ENCODE measurements at places on chromosomes 6 and 20.

- no peak for DNase-seq
These were observed 30.2 kb upstream of the F13A1 start for GRCh38 chr6:6350696-6351095.

- no peak for DNase-seq
These were observed 39.4 kb downstream of the MAP7 start for GRCh38 chr6:136510782-136511181.

DNA sequence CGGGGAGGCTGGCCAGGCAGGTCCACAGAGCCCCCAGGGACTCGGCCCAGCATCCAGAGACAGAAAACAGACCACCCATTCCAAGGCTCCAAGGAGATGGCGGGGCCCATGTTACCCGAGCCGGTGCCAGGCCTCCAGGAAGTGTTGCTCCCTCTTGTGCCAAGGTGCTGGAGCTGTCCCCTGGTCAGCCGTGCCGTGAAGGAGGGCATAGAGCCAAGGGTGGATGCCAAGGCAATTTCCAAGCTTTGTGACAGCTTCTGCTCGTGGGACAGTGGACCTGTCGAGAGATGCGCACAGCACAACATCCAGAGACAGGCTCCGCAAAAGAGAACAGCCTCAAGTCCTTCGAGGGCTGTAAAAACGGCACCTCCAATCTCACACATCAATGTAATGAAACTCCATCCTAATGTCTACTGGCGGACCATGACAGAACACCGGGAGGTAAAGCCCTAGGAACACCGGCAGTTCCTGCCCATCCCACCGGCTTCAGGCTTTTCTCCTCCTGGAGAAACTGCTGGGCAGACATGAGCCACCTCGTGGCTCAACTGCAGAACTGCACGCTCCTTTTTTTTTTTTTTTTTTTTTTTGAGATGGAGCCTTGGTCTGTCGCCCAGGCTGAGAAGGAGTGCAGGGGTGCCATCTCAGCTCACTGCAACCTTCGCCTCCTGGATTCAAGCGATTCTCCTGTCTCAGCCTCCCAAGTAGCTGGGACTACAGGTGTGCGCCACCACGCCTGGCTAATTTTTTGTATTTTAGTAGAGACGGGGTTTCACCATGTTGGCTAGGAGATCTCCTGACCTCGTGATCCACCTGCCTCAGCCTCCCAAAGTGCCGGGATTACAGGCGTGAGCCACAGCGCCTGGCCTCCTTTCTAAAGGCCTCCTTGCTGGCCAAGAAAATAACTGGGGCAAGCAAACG, 30.9 kb upstream of the AVP start:
- DNase-seq, result peak; percentile 37

DNA sequence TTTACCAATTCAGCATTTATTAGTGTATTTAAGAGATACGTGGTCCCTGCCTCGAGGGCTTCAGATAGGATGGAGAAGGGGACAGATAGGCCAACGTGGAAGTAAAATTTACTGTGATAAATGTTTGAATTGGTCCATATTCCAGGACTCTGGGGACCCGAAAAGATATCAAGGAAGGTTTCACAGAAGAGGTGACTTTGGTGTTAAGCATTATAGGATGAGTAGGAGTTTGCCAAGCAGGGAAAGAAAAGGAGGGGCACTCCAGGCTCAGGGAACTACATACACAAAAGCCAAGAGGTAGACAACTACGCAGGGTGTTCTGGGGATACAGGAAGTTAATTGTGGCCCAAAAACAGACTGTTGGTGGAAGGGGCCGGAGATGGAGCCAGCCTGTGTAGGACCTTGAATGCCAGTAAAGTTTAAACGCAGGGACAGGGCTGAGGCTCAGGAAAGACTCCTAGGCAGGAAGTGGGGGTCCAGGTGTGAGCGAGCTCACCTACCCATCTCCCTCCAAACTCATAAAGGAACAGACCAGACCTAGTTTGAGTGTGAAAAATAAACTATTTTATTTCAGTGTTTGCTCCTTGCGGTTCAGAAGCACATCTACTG, 37.0 kb downstream of the TGM2 start:
- no peak for DNase-seq

GRCh38 chr6:135707426-135707825, 144.1 kb upstream of the PDE7B start:
- no peak for DNase-seq

GRCh38 chr6:49553384-49553783, 2.9 kb downstream of the C6orf141 start:
- no peak for DNase-seq

DNA sequence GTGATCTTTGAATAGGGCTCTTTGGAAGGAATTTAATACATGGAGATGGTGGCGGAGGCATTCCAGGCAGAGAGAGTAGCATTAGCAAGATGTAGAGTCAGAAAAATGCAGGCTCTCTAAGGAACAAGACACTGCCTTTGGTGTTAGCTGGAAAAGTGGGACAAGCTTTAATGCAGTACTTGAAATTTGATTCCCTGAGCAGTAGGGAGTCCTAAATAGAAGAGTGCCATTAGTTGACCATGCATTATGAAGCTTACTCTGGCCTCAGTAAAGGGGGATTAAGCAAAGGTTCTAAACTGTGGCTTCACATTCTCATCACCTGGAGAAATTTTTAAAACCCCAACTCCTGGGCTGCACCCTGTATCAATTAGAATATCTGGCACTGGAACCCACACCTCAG, 494.8 kb upstream of the SOX4 start:
- no peak for DNase-seq

GRCh38 chr6:131924881-131925474, 26.2 kb downstream of the CCN2 start:
- no peak for DNase-seq

- peak; percentile 59 for DNase-seq
These were observed 174.3 kb downstream of the CDKAL1 start for GRCh38 chr6:20708367-20709124.

DNA sequence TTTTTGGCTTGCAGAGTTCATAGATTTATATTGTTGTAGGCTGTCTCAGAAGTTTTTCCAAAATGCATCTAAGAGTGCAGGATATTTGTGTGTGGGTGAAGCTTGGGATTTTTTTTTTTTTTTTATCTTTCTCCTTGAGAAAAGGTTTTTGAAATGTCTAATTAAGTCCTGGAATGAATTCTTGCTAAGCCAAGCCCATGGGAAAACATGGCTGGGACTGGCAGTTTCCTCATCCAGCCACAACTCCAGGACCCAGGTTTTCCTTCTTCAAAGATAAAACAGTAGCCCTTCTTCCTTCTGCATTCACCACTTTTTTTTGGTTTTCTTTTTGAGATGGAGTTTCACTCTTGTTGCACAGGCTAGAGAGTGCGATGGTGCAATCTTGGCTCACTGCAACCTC, 242.5 kb upstream of the JAG1 start:
- DNase-seq, result no peak

DNA sequence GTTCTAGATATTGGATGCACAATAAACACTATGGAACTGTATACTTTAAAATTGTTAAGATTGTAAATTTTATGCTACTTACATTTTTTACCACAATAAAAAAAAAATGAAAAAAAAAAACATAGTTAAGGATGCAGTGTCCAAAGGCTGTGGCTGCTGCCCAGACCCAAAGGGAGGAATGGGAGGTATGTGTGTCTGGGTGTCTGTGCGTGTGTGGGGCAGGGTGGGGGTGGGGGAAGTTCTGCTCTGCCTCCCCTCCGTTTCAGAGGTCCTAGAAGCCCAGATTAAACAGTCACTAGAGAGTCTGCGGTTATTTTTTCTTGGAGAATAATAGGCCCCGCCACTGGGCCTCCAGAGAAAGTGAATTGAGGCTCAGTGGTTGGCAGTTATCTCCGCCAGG, 136.4 kb upstream of the ARMC2 start:
- no peak for DNase-seq

GRCh38 chr20:23160536-23161243, 74.6 kb upstream of the CD93 start:
- no peak for DNase-seq

DNA sequence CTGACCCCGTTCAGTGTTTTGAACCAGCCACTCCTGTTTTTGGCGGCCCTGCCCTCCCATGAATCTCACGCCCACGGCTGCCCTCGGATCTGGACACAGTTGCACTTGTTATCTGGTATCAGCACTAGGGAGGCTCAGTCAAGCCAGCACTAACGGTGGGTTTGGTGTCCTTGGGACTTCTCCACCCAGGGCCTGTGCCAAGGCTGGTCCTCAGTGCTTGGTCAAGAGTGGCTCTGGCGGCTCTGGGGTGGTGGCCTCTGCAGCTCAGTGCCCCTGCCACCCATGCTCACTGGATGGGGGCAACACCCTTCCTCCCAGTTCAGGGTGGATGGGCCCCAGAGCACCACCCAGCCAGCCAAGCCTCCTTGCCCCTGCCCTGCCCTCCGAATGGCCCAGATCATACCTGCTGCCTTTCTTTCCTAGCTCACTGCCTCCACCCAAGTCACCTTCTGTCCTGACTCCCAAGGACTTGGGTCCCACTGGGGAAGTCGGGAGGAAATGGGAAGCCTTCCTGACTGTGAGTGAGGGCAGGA, 54.7 kb downstream of the SSR1 start:
- DNase-seq, result no peak

DNA sequence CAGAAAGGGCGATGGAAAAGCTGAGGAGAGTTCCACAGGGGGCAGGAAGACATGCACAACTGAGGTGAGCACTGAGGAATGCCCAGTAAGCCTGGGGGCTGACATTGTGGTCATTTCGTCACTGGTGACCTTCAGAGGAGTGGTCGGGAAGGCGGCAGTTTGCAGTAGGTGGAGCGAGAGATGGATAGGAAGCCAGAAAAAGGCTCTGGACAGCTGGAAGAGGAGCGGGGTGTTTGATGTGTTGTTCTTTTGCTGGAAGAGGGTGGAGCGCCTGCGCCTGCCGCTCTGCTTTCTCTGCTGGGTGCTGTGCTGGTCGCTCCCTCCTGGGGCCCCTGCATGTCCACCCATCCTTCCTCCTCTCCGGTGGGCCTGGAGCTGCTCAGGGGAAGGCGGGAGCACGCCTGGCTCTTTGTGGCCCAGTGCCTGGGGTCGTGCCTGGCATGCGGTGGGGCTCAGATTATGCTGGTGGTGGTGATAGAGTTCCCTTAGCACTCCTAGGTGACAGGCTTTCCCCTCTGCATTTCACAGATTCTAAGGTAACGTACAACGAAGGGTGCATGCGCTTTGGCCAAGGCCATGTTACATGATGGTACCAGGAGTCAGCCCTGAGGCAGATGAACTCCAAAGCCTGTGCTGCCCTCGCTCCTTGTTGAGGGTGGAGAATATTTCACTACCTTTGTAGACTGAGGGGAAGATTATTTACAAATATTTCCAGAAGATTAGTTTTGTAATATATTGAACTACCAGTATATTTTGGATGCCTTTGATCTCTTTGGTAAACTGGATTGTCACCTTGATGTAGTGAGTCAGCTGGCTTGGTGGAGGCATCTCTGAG, 20.9 kb downstream of the ARID1B start:
- no peak for DNase-seq

DNA sequence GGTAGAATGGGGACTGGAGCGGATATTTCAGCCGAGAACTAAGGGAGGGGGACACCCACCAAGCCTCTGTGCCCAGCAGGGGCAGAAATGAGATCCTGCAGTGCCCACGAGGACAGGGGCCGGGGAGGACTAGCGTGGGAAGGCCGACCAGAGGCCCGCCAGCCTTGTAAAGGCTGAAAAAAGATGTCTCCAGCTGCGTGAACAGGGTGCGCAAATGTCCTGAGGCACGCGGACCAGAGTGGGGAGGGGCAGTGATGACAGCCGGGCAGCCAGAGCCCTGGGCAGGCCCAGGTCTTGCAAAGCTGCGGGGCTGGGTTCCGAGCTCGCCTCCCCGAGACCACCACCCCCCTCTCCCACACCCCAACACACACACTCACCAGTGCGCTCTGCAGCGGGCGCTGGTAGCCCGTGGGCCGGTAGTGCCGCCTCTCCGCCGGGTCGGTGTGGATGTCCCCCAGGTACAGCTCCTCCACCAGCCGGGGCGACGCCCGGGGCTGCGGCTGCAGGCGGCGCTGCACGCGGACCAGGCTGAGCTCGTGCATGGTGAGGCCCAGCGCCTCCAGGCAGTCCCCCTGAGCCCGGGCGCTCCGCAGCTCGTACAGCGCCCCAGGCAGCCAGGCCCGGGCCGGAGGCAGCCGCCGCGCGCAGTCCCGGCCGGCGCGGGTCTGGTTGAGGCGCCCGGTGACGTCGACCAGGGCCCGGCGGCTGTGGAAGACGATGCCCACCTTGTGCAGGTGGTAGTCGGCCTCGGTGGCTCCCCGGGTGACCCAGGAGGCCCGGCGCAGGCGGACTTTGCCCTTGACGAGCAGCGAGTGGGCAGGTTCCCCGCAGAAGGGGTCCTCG, 48.2 kb downstream of the APCDD1L start:
- no peak for DNase-seq

GRCh38 chr20:38217791-38218565, 42.6 kb downstream of the KIAA1755 start:
- DNase-seq, result no peak

- DNase-seq, result no peak
These were observed 20.5 kb downstream of the NPEPL1 start for GRCh38 chr20:58712806-58713731.

- DNase-seq, result no peak
These were observed 379.1 kb downstream of the UTRN start for GRCh38 chr6:144664281-144664680.

- DNase-seq, result no peak
These were observed 32.7 kb downstream of the WDR27 start for GRCh38 chr6:169669147-169669546.

GRCh38 chr6:111276335-111276734, 189.0 kb downstream of the SLC16A10 start:
- DNase-seq, result no peak

DNA sequence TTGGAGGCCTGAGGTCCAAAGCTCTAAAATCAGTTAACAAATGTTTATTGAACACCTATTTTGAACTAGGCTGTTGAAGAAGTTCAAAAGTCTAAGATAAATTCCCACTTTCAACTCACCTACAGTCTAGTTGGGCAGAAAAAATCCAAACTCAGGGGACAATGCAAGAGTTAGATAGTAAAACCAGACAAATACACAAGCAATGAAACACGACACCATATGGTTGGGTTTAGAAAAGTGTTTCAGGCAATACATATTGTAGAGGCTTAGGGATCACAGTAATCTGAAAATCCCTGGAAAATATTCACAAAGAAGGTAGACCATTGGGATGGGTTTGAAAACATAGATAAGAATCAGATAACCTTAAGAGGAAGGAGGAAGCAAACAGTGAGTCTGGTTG, 1.3 kb upstream of the CARMIL1 start:
- DNase-seq, result no peak

DNA sequence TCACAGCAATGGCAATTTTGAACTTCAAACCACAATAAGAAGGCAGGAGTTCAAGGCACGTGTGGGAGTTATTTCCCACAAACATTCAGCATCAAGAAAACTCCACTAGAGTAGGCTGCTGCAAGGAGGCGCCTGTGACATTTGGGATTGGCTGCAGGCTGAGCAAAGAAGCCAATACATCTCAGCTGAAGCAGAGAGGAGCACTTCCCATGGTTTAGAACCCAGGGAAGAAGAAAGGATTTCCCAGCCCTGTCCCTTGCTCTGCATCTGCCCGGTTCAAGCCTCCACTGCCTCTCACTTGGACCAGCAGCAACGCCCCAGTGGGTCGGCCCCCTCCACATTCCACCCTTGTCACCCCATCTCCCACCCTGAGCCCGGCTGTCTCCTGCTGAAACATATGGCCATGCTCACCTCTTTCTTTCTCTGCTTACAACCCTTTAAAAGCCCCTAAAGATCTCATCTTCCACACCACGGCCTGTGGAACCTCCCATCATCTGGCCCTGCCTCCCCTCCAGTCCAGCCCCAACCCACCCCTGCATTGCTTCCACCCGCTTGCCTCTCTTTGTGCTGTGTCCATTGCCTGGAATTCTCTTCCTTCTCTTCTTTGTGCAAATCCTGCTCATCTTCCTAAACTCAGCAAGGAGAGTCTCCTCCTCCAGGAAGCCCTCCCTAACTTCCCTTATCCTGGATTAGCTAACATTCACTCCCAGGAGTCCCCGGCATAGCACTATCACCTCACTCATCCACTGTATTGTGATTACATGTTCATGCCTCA, 128.3 kb downstream of the ANKRD60 start:
- DNase-seq, result no peak
